Fibroblast of villous mesenchyme (primary cell): ENCODE measurements at places on chromosomes 5 and 9. TPM values are rescaled to one million over a fixed set of nuclear protein-coding genes. Genes with fewer than 3 reads are reported as not detected.

DNA sequence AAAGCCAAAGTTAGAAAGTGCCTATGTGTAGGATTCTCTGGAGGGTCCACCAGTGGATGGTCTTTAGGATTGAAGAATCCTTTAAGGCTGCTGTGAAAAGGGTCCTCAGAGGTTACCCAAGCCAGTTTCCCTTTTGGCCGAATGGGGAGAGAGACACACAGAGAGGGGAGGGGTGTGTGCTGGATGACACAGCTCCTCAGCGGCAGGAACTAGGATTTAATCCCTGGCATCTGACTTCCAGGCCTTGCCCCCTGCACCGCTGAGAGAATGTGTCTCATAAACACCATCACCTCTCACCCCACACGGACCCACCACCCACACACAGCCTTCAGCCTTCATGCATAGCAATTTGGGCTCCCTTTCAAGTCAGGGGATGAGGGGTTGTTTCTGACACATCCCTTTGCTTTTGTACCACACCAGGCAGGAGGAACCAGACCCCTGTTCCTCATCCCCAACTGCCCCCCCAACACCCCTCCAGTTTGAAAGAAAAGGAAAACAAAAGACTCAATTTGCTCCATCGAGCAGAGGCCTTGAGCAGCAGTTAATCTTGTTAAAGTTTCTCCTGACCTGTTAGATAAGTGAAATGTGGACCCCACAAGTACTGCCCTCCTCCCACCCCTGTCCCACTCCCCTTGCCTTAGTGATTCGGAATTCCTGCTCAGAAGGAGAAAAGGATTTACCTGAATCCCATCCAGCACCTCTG lies 4.0 kb downstream of the PAPPA start:
- peak; percentile 81 for DNase-seq

DNA sequence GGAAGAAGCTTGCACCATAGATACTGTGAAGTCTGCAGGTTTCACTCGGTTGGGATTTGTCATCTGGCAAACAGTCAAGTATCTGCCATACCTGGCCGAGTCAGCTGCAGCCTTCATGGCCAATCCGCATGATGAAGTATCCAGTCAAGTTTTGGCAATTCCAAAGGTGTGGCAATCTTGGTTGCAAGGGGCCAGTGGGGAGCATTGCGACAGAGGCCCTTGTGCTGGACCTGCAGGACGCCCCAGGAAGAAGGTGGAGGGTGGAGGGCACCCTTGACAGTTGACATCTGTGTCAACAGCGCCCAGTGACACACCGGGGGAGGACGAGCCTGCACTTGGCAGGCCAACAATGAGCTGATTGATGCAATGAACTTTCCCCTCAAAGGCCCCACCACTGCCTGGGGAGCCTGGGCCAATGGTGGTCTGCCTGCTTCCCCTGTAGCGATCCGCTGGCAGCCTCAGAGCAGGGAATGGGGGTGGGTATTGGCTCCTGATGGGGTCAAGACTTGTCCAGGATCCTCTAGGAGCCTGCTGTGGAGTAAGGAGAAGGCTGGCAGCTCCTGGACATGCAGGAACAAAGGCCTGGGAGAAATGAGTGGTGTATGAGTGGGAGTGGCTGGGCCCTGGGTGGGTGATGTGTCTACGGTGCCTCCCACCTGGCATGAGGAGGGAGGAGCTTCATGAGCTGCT lies 122.8 kb upstream of the PITX1 start:
- DNase-seq = no peak

- no peak for DNase-seq
These were observed 42.9 kb upstream of the ALDOB start for GRCh38 chr9:101478444-101478843.

Gene RAD17
- 21.3 and 27.2 TPM in 2 replicates for total RNA-seq

DNA sequence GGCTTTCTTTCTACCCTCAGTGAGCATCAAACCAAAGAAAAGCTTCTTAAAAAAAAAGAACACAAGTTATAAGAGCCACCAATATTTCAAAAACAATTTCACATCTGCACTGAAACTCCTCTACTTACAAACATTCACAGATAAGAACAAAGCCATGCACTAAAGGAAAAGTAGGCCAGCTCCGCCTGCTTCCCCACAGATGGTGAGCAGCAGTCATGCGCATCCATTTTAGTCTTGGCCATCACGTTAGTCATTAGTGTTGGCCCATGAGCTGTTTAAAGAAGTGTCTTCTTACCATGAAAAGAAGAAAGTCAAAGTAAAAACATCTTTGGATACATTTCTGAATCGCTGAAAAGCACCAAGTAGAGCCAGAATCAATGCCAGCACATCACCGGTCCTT lies 40.0 kb upstream of the SMIM23 start:
- no peak for DNase-seq

GRCh38 chr9:123235448-123235847 lies 32.9 kb downstream of the STRBP start:
- no peak for DNase-seq

DNA sequence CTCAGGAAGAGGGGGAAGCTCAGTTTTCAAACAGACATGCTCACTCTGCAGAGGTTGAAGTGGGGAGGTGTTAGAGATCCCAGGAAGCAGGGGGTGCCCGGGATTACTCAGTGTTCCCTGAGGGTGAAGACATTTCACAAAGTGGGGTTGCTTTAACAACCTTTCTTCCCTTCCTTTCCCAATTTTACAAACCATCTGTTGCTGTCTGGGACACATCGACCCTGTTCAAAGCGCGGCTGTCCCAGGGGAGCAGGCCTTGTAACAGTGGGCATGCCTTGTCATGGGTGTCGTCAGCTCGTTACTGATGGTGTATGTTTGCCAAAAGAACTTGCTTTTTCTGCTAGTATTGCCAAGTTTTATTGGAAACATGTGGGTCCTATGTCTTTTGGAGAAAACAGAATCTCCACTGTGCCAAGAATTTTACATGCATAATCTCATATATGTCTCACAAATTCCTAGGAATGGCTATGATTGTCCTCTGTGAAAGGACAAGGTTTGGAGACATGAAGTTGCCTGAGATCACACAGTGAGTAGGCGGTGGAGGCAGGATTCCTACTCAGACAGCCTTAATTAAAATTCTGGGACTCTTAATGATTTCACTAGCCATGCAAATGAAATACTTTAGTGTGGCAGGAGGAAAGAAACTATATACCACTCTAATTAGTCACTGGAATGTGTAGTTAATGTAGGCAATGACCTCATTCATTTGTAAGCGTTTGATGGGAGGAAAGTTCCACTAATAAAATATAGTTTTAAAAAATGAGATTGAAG lies 198.9 kb downstream of the NXNL2 start:
- DNase-seq = peak; percentile 77

GRCh38 chr9:90086101-90086511 lies 481.3 kb downstream of the GADD45G start:
- DNase-seq = peak; percentile 36

DNA sequence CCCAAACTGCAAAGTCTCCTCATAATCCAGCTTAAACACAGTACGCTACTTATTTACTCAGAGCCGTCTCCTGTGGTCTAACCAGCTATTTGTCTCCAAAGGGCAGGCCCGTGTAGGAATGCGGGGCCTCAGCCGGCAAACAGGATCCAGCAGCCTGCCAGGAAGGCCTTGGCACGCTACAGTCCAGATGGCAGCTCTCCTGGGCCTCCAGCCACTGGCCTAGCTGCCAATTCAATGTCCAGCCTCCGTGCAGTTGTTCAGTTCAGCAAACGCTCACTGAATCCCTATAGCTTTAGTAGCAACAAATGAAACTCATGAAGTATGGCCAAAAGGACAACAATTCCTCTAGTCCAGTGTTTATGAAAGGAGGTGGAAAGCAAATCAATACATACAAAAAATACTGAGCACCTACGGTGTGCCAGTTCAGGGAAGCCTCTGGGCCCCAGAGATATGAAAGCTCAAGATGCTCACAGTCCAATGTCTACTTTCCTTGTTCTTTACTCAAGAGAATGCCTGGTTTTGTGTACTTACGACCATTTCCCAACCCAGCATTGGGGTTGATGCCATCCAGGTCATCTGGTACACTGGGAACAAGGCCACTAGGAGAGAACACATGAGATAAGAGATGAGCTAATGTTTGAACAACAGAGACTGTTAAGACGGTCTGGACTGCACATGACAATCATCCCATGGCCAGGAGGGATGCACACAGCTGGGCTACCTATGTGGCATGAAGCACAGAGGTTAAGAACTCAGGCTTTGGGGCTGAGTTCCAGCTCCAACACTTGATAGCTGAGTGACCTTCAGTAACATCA lies 8.3 kb downstream of the CDK5RAP2 start:
- peak; percentile 22 for DNase-seq

DNA sequence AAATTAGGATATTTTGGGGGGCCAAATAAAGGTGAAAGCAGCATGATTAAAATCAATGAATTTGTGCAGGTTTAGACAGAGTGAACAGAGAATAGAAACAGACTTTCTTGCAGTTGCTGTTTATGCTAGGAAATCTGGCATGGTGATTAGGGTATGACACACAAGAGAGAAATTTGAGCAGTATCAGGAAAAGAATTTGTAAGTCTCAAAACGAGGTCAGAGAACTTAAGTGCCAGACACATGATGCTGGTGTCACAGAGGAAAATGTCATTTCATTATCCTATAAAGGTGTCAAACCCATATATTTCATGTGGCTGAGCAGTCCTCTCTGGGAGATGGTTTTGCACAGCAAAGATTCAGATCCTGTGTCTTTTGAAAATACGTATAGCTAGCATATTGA lies 15.7 kb downstream of the LVRN start:
- DNase-seq = peak; percentile 85

Gene EIF4E1B
- total RNA-seq = not detected in 2 replicates

Gene MARVELD2
- total RNA-seq = 2.3 and 3.9 TPM in 2 replicates

Gene PHF24
- not detected in 2 replicates for total RNA-seq

- no peak for DNase-seq
These were observed 43.8 kb downstream of the ACTL7B start for GRCh38 chr9:108811944-108812343.

DNA sequence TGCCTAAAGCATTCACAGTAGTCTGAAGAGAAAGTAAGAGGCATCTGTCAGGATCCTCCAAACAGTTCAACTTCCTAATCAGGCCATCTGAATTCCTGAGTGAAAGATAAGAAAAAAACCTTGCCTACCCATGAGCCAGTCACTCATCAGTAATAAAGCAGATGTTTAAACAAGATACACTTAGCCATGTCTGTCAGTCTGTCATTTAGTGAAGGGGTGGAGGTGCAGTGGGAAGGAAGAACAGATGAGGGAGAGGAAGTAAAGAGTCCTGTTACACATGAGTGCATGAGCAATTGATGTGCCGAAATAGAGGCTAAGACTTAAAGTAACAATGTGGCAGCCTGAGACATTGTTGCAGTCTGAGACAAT lies 29.9 kb upstream of the DMRTA1 start:
- no peak for DNase-seq

Gene ZNF484
- total RNA-seq = 12.6 and 15.1 TPM in 2 replicates

Gene ROPN1L
- 0.32 and 0.43 TPM in 2 replicates for total RNA-seq

GRCh38 chr9:100052375-100052774 lies 46.4 kb downstream of the ERP44 start:
- no peak for DNase-seq

- DNase-seq = no peak
These were observed 67.3 kb downstream of the CRB2 start for GRCh38 chr9:123423311-123423640.

Gene GRM6
- not detected in 2 replicates for total RNA-seq

Gene WDR31
- 0.32 and 0.86 TPM in 2 replicates for total RNA-seq

DNA sequence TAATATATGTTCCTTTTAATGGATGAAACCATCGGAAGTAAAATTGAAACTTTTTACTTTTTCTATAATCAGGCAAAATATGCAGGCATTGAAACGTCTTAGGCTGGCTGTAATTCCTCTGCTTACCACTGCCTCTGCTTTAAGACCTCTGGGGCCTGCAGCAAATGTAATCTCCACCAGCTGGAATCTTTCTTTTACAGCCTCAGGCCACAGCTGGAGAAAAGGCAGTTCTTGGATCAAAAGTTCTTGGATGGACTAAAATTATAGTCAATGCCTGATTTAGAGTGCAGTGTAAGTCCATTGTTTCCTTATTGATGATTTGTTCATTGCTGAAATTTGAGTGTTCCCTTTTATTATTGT lies 396.7 kb downstream of the KCTD16 start:
- DNase-seq = peak; percentile 21

Gene CDO1
- total RNA-seq = 0.32 and 2.6 TPM in 2 replicates
